CD4-positive, alpha-beta T cell treated with Interleukin-4 for 1 hour (primary cell): ENCODE measurements at places on chromosomes 4 and X.

GRCh38 chr4:69523385-69524132, 27.9 kb upstream of the UGT2B4 start:
- DNase-seq, result no peak

DNA sequence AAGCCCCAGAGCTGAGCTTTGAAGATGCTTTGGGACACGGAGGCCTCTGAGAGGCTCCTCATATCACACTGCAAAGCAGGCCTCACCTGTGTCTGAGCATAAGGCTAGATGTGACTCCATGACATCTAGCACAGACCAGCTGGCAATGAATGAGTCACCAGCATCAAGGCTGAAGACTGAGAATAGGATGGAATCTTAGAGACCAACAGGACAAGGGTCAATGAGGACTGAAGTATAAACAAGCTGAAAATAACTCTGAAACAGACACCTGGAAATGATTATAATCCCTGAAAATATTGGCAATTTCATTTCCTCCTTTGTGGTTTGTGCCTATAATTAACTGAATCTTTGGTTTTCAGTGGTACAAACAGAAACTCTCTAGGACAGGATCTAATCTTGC, 87.1 kb upstream of the PRPS1 start:
- no peak for DNase-seq

GRCh38 chrX:23228950-23229448, 105.7 kb upstream of the PTCHD1 start:
- DNase-seq, result no peak

- DNase-seq, result no peak
Observed at GRCh38 chrX:47683184-47683828, 24.3 kb upstream of the UXT start.

- DNase-seq, result no peak
Observed at GRCh38 chr4:92198711-92199110, 105.1 kb upstream of the GRID2 start.

- DNase-seq, result no peak
Observed at GRCh38 chrX:38970074-38970473, 168.8 kb downstream of the MID1IP1 start.

DNA sequence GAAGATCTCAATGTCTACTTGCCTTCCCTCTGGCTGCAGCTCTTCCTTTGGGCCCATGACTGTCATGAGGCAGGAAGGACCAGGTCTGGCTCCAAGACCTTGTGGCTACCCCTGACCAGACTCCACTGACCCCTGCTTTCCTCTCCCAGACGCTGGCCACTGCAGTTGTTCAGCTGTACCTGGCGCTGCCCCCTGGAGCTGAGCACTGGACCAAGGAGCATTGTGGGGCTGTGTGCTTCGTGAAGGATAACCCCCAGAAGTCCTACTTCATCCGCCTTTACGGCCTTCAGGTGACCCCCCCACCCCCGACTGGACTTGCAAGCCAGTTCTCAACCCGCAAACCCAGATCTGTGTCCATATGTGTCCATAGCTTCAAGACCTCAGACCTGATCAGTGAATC, 535 bp downstream of the WAS start:
- DNase-seq, result no peak

GRCh38 chr4:26174027-26174426, 146.8 kb upstream of the RBPJ start:
- DNase-seq, result no peak

- DNase-seq, result no peak
Observed at GRCh38 chr4:90198086-90198847, 71.1 kb downstream of the CCSER1 start.

DNA sequence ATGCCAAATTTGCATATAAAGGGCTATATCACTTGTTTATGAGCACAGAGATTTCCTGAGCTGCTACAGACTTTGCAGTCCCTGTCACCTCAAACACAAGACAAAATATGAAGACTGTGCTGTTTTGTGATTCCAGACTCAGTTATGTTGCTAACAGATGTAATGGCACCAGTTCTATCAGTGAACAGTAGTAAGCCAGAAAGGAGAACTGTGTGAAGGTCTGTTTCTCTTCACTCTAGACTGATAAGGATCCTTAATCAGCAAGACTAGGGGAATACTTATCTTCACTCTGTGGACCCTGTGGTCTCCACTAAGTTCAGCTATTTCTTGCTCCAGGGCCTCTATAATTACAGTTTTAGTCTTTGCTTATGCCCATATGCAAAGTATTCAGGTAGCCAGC, 82.7 kb downstream of the ANXA5 start:
- no peak for DNase-seq

DNA sequence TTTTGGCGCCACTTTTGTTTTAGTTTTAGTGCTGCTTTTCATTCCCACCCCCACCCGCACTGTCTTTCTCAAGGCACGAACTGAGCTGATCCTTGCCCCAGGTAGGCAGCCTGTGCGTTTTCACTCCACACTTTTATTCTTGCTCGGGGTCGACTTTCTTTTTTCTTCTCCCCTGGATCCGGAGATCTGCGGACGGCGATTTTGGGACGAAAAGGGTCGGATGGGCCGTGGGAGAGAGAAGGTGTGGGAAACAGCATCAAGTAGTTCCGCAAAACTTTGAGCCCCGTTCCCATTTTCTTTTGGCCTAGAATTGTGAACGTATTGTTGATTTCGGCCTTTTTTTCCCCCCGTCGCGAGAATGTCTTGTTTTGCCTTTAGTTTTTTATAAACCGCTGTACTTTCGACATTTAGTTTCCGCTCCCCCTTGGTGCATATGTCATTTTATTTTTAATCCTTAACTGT, 531 bp downstream of the STAG2 start:
- peak; percentile 17 for DNase-seq
